ENCODE measurements at places on chromosomes 5 and 9.

DNA sequence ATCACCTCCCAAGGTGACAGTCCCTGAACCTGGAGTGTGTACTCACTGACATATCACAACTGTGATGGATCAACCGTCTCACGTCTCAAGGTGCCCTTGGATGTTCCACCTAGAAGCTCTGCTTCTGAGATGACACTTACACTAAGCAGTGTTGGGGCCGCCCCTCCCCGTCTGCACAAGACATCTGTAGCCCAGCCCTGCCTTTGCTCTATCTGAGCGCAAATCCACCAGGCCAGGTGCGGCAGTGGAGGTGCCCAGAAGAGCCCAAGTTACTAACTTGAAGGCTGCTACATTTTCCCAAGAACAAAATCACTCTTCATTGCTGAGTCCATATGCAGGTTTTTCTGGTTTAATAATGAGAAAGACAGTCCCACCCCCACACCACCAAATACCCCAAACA is 148.3 kb downstream of the FSTL4 start:
- no peak for DNase-seq

- peak; percentile 50 for DNase-seq
These were observed 188.4 kb downstream of the SNCAIP start for GRCh38 chr5:122500245-122501088.

- DNase-seq, result no peak
These were observed 1.4 kb downstream of the SLC44A1 start for GRCh38 chr9:105245891-105246161.

DNA sequence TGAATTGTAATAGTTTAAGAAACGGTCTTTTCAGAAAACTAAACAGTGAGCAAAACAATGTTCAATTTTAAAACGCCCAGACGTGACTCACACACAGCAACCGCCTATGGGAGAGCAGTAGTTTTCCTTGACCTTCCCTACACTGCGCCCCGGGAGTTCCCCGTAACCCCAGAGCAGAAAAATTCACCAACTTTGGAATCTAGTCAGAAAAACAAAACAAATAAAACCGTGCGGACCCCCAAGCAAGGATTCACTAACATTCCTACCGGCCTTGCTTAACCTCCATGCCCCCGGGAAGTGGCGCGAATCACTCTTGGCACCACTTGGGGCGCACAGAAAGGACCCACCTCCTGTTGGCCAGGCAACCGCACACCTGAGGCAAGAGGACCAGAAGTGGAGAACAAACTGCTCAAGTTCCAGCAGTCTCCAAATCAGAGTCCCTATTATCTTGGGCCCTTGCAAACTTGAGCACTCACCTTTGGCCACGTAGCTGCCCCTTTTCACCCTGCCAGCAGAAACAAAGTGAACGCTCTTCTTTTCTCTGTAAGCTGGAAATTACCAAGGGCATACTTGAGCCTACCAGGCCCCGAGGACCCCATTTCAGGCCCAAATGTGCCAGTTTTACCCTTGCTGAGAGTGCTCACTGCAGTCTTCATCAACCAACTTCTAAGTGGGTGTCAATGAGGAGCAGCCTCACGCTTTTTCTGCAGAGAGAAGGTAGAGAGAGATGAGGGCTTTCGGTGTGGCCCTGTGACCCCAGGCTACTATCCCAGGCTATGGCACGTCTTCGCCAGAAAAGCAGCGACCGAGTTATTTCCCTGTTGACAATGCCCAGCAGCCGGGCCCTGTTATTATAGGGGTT is 189.7 kb downstream of the MEF2C start:
- DNase-seq, result no peak

- no peak for DNase-seq
These were observed 79.2 kb downstream of the MEGF10 start for GRCh38 chr5:127369796-127370195.

DNA sequence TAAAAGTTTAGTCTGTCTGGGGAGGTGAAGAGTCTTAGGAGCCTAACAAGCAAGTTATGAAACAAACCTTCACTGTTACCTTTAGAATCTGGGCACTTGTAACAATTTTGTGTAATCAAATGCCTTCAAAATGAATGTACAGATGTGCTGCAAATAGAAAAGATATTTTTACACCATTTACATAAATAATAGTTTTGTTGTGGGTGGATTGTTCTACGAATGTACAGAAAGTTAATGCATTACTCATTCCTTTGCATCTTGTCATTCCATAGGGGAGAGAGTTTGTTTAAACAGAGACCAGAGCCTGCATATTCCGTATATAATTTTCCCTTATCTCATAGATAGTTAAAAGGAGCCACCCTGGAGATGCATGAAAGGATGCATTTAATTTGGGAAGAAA is 576.9 kb upstream of the SGCD start:
- DNase-seq, result no peak

DNA sequence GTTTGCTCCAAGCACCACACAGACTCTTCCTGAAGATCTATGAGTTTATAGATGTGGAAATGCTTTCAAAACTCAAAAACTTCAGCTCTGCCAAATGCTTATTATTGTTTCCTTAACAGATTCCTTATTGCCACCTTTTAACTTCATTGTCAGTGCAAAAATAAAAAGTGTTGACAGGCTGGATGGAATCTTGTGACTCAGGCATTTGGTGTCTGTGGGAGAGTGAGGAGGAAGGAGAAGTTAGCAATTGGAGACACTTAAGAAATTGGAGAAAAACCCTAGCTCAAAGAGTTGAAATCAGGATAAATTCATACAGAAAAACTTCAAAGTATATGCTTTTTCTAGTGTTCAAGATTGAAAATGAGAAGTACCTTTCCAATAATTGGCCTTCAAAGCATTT is 140.6 kb upstream of the PUM3 start:
- DNase-seq, result no peak

Measured in iPS DF 6.9 (cell line).